ENCODE measurements at places on chromosomes 6 and 20.

DNA sequence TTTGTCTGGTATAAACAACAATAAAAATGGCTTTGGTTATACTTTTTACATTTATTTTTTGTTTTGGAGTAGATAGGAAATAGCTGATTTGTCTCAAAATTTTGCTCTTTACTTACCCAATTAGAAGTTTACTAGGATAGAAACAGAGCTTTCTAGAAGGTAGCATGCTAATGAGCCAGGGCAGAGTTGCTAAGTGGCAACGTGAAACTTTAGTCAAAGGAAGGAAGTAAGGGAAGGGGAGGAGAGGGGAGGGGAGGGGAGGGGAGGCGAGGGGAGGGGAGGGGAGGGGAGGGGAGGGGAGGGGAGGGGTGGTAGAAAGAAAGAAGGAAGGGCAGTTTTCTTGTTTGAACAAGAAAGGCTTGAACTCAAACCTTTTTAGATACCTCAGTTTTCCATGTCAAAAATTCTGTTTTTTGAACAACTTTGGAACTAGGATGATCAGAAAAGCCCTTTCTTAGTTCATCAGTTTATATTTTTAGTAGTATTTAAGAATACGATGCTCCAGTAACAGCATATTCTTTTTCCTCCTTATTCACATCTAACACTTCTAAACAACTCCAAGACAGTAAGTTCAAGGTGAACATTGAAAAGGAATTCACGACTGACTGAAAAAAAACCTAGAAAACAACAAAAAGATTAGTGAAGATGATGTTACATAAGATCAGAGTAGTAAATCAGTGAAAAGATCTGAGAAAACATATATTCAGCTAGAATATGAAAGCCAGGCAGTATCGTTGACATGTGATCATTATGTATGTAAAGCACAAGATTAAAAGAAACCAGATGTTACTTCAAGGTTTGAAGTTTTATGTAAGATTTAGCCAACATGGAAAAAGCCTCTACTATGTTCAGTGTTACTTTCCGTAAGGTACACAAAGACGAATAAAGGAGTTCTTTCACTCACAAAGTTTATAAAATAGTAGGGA lies 263.4 kb downstream of the ARHGAP18 start:
- no peak for DNase-seq

DNA sequence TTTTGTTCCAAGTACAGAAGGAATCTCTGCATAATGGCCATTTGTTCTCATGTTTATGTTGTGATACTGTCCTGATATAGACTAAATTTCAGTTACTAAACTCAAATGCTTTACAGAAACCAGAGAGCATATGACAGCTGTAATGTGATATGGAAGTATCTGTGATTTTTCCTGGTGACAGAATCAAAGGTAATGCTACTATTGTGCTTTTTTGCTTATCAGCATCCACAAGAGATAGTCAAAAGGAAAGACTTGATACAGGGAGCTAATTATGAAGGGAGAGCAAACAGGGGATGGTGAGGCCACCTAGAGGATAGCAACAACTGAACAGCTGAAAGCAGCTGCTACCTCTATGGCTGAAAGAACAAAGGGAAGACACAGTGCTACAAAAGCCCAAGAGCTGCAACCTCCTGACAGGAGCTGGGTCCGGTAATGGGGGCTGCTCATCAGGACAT lies 181.4 kb downstream of the PHF3 start:
- no peak for DNase-seq

- DNase-seq, result no peak
Measured at GRCh38 chr6:157962601-157963302, 18.9 kb upstream of the SYNJ2 start.

- DNase-seq, result no peak
Measured at GRCh38 chr6:83574783-83575182, 62.4 kb downstream of the PRSS35 start.

- no peak for DNase-seq
Measured at GRCh38 chr20:57420571-57421252, 29.5 kb downstream of the RBM38 start.

DNA sequence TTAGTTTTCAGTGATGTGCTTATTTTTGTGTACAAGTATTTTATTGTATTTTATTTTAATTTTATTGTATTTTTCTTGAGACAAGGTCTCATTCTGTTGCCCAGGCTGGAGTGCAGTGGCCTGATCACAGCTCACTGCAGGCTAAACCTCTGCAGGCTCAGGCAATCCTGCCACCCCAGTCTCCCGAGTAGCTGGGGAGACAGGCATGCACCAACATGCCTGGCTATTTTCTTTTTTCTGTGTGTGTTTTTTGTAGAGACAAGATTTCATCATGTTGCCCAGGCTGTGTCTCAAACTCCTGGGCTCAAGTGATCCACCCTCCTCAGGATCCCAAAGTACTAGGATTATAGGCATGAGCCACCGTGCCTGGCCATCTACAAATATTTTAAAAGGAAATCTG lies 146.3 kb downstream of the MANEA start:
- no peak for DNase-seq
